H54 (cell line): ENCODE measurements at places on chromosomes 16 and 17.

GRCh38 chr16:73020409-73020884, 27.5 kb downstream of the ZFHX3 start:
- DNase-seq, result peak; percentile 80

- DNase-seq, result no peak
Observed at GRCh38 chr16:8798174-8798527, 512 bp downstream of the PMM2 start.

GRCh38 chr16:47524007-47524405, 62.9 kb downstream of the PHKB start:
- no peak for DNase-seq

DNA sequence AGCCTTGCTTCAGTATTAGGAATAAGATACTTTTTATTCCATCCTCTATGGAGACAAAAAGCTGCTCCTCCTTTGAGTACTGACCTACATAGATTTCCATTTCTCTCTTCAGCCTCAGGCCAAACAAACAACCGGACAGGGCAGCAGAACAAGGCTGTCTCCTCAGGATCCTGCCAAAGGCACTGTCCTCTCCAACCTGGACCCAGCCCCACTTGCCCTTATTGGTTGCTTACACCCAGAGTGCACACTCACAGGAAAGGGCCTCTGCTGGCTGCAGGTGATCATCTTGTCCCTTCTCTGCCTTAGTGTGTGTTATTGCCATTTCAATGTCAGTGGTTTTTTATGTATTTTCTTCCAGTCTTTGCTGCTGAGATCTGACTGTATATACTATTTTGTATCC, 26.6 kb downstream of the LIG3 start:
- no peak for DNase-seq

DNA sequence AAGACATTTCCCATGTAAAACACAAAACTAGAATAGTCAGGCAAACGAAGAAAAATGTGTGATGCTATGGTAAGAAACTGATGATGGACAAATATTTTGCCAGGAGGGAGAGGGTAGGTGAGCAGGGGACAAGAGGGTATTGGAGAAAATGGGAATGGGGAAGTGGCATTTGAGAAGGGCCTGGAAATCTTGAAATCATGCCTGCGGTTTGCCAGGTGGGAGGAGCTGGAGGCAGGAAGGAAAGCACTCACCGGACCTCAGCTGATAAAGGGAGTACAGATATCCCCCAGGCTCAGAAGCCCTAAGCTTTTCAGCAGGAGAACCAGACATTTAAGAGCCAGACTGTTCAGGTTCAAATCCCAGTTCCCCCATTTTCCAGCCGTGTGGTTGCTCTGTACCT, 103.6 kb downstream of the GSG1L start:
- no peak for DNase-seq

DNA sequence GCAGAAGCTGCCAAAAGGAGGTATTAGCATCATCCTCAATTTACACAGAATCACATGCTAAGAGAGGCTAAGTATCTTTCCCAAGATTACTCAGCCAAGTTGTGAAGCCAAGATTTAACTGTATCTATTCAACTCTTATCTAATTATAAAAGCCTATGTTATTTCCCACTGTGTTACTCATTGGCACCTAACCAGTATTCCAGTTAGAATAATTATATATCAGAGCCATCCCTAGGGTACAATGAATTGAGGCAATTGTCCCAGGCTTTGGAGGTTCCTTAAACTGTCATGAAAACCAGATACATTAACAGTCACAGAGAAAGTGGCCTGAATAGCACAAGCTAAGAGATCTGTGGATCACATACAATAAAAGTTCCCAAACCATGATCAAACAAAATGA, 10.9 kb upstream of the AMFR start:
- DNase-seq, result no peak

DNA sequence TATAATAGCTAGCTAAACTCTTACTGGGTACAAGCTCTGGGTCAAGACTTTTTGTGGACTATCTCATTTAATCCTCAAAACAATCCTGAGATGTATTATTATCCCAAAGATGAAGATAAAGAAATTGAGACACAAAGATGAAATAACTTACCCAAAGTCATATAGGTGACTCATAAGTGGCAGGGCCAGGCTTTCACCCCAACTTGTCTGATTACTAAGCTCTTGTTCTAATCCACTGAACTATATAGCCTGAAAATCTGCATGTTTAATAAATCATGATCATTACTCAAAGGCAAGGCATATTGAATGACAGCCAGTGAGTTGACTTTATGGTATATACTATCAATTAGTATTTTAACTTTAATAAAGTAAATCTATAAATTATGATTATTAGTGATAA, 77.4 kb downstream of the SKAP1 start:
- DNase-seq, result no peak

- DNase-seq, result no peak
Observed at GRCh38 chr17:80095844-80096475, 5.4 kb upstream of the GAA start.

GRCh38 chr16:67703626-67704025, 15.5 kb downstream of the GFOD2 start:
- DNase-seq, result no peak

- no peak for DNase-seq
Observed at GRCh38 chr17:63775420-63775819, 1.4 kb downstream of the DDX42 start.

- no peak for DNase-seq
Observed at GRCh38 chr16:549544-550263, 10.5 kb upstream of the PRR35 start.

DNA sequence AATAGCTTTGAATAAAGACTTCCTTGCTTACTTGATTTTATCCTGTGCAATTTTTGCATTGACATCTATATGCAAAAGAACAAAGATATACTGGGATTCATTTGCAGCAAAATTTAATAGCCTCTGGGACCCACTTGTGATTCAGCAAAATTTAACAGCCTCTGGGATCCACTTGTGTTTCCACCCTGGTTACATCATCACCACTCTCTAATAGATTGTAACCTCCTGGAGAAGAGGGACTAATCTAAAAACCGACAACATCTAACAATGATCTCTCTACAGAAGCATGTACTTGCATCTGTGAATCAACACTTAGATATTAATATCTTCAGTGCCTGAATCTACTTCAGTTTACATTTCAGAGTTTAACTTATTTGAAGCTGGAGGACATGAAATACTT, 202.0 kb upstream of the CPHXL start:
- no peak for DNase-seq

GRCh38 chr16:78970650-78971049, 629.9 kb downstream of the MAF start:
- DNase-seq, result no peak

- no peak for DNase-seq
Observed at GRCh38 chr16:29680180-29680598, 1.2 kb downstream of the QPRT start.

GRCh38 chr16:66842765-66843164, 1.4 kb upstream of the CA7 start:
- DNase-seq, result peak; percentile 35

- no peak for DNase-seq
Observed at GRCh38 chr17:72353502-72353901, 232.7 kb downstream of the SOX9 start.

GRCh38 chr17:4843321-4844000, 10.3 kb downstream of the MINK1 start:
- DNase-seq, result no peak

- DNase-seq, result no peak
Observed at GRCh38 chr17:80783971-80784370, 207.7 kb upstream of the CHMP6 start.

DNA sequence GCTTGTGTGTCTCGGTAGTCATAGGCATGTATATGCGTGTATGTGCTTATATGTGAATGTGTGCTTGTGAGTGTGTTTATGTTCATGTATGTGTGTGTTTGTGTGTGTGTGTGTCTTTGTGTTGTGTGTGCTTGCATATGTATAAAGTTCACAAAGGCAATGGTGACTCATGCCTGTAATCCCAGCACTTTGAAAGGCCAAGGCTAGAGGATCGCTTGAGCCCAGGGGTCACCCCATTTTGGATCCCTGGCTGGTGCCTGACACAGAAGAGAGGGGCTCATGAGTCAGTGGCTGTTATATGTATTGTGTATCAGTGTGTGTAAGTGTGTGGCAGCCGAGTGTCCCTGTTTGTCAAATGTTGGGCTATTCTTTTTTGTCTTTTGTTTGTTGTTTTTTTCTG, 69.3 kb downstream of the ABCC1 start:
- DNase-seq, result no peak

GRCh38 chr17:28792877-28793661, 49.3 kb downstream of the TRAF4 start:
- no peak for DNase-seq

GRCh38 chr16:87550495-87550961, 51.8 kb upstream of the JPH3 start:
- peak; percentile 41 for DNase-seq

DNA sequence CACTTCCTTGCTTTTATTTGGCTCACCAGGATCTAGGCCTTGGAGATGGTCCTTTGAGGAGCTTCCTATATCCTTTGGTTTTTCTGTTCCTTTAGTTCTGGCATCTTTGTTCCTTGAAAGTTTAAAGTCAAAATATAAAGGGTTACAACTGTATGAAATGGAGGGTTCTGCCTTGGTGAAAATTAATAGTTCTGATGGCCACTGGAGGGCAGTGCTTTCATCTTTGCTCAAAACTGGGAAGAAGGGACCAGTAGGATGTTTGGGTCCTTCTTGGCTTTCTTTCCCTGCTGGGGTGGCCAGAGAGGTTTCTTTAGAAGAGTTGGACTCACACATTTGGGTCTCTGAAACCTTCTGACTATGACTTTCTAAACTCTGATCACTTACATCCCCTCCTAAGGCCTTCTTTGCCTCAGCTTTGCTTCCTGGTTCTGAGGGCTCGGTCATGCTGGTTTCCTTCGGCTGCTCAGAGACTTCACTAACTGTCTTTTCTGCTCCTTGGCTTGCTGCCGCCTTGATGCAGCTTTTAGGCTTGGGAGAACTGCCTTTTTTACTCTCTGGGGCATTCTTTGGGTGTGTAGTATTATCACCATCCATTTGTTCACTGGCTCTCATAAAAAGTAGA, 10.9 kb upstream of the ITGA2B start:
- no peak for DNase-seq

GRCh38 chr17:67867591-67867990, 42.3 kb downstream of the BPTF start:
- no peak for DNase-seq

DNA sequence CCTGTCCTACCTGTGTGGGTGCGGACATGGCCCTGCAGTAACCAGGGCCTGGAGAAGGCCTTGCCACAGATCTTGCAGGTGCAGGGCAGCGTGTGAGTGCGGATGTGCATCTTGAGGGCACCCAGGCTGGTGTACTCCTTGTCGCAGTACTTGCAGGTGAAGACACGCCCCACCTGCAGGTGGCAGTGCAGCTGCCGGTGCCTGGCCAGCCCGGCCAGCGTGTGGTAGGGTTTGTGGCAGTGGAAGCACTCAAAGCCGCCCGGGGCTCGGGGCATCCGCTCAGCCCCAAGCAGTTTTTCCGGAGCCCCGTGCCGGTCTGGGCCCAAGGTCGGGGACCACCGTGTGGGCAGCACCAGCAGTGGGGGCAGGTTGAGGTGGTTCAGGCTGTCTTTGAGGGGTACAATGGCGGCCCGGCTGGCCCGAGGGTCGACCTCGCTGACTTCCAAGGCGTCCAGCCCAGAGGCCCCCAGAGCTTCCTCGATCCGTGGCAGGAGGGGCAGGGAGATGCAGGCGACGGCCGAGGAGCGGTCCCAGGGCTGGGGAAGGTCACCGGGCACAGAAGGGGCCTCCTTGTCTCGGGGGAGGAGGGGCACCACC, 5.1 kb downstream of the SNAI3 start:
- DNase-seq, result no peak

DNA sequence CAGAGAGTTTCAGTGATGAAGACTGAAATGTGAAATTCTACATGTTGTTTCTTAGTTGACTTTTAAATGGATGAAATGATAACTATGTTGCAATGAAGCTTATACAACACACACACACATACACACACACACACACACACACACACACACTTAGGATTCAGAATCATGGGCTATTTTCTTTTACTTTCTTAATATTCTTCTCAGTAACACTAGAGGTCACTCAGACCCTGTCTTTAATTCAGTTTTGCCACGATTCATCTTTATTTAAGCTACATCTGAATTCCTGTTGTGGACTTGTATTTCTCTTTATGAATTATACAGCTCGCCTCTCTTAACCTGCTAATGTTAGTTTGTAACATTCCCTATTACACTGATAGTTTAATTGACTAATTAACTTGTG, 109.6 kb upstream of the GOT2 start:
- no peak for DNase-seq

- no peak for DNase-seq
Observed at GRCh38 chr17:301681-302299, 50.8 kb downstream of the RPH3AL start.

- no peak for DNase-seq
Observed at GRCh38 chr17:5943982-5944381, 126.2 kb upstream of the WSCD1 start.
